Effector memory CD4-positive, alpha-beta T cell (primary cell): ENCODE measurements at places on chromosomes 12 and 14.

DNA sequence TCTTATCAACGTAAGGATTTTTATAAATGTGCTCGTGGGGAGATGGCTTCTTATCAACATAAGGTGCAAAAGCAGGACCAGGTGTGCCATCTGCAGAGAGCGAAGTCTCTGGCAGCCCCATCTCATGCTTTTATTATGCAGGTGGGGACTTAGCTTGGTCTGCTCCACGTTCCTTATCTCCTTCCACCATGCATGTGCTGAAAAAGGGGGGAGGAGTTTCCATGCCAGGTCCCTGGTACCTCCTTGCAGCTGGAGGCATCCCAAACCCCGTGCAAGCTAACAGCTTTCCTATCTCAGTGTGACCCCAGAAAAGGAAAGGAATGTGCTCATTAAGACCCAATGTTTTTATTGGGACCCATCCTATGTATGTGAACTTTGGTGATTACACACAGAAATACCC, 608.5 kb downstream of the TMEM121 start:
- no peak for DNase-seq

DNA sequence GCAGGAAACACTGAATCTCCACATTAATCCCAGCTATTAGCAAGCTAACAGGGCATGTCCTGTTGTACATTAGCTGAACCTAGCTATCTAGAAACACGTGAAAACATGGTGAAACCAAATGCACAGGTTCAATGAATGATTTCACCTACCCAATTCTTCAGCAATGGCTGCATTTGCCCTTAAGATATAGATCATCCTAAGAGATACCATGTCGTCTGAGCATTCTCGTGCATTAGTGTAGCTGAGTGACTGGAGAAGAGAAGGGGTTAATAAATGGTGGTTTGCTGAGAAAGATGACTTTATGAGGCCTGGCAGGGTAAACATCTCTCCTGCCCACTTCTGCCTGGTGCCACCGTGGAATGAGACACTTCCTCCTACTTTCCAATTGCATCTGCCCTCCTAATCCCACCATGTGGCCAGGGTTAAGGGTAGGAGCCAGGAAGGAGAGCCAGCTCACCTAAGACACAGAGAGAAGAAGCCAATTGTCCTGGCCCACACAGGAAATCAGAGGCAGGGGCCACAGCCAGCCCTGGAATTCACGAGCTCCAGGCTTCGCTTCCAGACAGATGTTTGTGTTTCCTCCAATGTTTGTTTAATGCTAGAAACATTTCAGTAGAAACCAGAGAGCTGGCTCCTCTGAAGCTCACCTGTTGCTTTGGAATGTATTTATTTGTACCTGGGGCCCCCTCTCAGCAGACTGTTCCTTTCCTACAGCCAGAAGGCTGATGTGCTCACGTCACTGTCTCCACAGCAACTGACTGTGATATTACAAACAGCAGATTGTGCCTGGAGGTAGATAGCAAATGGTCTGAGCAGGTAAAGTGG, 126.0 kb upstream of the PARP11 start:
- peak; percentile 10 for DNase-seq

DNA sequence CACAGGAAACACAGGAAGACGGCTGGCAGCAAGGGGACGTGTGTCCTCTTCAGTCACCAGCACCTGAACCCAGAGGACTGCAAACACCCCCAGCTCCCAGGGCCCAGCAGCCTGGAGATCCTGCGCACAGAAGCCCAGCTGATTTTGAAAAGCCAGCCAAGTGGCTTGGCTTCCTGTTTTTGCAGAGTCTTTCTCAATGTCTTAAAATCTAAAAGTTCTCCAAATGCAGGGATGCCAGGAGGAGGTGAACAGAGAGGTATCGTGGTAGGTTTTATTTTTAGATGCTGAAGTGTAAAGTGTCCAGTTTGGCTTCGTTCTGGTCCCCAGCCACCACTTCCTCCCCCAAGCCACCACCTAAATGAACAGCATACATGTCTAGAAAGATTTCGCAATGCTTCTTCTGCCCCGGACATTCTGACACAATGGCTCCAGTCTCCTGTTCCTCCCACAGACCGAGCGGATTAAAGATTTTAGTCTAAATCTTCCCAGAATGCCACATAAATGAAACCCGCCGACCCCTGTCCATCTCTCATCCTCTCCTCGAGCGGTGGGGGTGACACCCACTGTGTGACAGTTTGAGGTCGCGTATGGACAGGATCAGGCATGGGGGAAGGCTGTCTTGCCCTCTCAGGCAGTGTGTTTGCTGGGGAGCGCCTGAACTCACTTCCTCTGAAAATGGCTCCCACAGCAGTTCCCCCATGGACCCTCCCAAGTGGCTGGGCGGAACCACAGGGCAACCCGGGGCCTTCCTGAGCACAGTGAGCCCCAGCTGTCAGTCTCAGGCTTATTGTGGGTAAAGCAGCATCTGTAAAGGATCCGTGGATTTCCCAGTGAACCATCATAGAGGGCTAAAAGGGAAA, 41.6 kb downstream of the ITPK1 start:
- no peak for DNase-seq

DNA sequence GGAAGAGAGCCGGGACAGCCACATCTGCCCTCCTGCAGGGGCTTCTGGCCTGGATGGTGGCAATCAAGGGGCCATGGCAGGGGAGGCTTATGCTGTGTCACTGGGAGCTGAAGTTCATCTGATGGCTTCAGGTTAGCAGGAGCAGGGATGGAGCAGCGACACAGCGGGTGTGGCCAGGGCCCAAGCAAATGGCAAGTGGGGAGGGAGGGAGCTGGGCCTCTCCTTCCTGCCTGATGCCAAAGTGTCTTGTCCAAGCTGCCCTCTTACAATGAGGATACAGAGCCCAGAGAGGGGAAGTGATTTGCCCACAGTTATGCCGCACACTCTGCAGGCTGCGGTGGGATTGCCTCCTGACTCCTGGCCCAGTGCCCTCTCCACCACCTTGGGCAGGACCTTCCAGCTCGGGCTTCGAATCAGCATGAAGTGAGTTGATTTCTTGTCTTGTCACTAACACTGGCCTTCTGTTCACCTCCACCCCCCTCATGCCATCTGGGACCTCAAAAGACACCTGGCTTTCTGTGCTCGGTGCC, 51.3 kb downstream of the IQSEC3 start:
- DNase-seq = no peak

GRCh38 chr14:64825006-64825405, 54.7 kb downstream of the SPTB start:
- DNase-seq = no peak

DNA sequence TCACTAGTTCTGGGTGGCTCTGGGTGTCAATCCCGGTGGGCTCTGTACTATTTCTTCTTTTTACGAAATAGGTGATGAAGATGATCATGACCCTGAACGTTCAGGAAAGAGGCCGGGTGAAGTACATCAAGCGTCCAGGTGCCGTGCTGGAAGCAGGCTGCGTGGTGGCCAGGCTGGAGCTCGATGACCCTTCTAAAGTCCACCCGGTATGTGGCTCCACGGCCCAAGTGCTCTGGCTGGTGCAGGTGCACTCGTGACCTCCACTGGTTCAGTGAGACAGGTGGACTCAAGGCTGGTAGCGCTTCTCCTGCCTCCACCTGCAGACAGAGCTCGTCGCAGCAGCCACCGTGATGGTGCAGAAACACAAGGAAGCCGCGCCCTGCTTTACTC, 85.1 kb downstream of the ACACB start:
- DNase-seq = no peak

GRCh38 chr14:65252482-65253255, 150.4 kb upstream of the MAX start:
- no peak for DNase-seq

GRCh38 chr14:71686677-71687076, 245.6 kb upstream of the RGS6 start:
- DNase-seq = no peak

- no peak for DNase-seq
Measured at GRCh38 chr12:120466560-120467315, 2.8 kb downstream of the SRSF9 start.
